Ovary (tissue), 10 donors: ENCODE measurements at places on chromosomes 7 and 10. TPM values are rescaled to one million over a fixed set of nuclear protein-coding genes. Genes with fewer than 3 reads are reported as not detected.

EFCAB10 gene
- total RNA-seq, result 11.8 TPM

SEMA4G gene
- total RNA-seq, result 17.4 TPM

NPTX2 gene
- total RNA-seq, result 0.38 TPM

- peak; percentile 35 for DNase-seq
- H3K4me1 ChIP-seq, result peaks cover 4% of the 10 kb centered on the region
- H3K27me3 ChIP-seq, result no peaks in the 10 kb centered on the region
- H3K27ac ChIP-seq, result peak overlapping the region; percentile 96
- no peak overlapping the region for H3K4me3 ChIP-seq
Observed at GRCh38 chr7:63927261-63927660, 71.4 kb upstream of the ZNF722 start.

CEP55 gene
- total RNA-seq, result 0.12 TPM

DNA sequence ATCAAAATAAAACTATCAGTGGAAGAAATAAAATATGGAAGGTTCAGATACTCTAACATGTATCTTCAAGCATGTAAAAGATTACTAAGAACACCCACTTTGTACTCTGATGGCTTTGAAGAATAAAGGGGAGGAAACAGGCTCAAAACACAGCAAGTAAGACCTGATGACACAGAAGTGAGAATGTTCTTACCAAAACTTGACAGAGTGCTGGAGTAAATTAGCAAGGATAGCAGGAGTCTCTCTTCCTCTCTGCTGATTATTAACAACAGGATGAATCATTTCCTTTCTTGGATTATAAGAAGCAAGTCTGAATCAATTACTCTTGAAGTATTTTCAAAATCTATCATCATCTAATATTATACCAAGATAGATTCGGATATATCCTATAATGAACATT is 47.5 kb downstream of the GLI3 start:
- DNase-seq, result no peak
- H3K36me3 ChIP-seq, result no peaks in the 10 kb centered on the region
- no peak overlapping the region for H3K4me3 ChIP-seq
- no peaks in the 10 kb centered on the region for H3K27me3 ChIP-seq
- H3K4me1 ChIP-seq, result peaks cover 12% of the 10 kb centered on the region

GRCh38 chr7:153415632-153416031 is 636.6 kb upstream of the DPP6 start:
- no peak overlapping the region for H3K4me3 ChIP-seq
- H3K4me1 ChIP-seq, result no peaks in the 10 kb centered on the region
- no peaks in the 10 kb centered on the region for H3K27me3 ChIP-seq
- DNase-seq, result no peak

KCNH2 gene
- 5.8 TPM for total RNA-seq

DNA sequence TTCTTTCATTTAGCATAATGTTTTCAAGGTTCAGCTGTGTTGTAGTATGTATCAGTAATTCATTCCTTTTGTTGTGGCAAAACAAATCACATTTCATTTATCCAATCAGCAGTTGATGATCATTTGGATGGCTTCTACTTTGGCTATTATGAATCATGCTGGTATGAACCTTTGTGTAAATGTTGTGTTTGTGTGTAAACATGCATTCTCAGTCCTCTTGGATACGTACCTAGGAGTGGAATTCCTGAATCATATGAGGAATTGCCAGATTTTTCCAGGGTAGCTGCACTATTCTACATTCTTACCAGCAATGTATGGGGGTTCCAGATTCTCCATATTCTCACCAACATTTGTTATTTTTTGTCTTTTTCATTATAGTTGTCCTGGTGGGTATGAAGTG is 578.5 kb upstream of the MKI67 start:
- H3K4me3 ChIP-seq, result no peak overlapping the region
- no peaks in the 10 kb centered on the region for H3K4me1 ChIP-seq
- H3K36me3 ChIP-seq, result no peaks in the 10 kb centered on the region

DNA sequence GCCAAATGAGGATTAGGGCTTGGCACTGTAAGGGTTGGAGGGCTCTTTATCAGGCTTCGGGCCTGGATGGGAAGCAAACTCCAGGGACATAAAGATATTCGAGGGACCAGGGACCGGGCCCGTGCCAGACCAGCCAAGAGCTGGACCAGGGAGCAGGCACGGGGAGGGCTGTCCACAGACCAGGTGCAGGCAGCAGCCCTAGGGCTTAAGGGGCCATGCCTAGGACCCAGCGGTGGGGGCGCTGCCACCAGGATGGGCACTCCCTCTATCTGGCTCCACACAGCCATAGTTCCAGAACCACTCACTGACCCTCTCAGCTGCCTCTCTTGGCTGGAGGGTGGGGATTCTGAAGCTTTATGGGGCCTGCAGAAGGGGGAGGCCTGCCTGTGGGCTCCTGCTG is 32.9 kb downstream of the FAM241B start:
- no peaks in the 10 kb centered on the region for H3K27me3 ChIP-seq
- H3K27ac ChIP-seq, result no peak overlapping the region
- no peaks in the 10 kb centered on the region for H3K36me3 ChIP-seq

DNA sequence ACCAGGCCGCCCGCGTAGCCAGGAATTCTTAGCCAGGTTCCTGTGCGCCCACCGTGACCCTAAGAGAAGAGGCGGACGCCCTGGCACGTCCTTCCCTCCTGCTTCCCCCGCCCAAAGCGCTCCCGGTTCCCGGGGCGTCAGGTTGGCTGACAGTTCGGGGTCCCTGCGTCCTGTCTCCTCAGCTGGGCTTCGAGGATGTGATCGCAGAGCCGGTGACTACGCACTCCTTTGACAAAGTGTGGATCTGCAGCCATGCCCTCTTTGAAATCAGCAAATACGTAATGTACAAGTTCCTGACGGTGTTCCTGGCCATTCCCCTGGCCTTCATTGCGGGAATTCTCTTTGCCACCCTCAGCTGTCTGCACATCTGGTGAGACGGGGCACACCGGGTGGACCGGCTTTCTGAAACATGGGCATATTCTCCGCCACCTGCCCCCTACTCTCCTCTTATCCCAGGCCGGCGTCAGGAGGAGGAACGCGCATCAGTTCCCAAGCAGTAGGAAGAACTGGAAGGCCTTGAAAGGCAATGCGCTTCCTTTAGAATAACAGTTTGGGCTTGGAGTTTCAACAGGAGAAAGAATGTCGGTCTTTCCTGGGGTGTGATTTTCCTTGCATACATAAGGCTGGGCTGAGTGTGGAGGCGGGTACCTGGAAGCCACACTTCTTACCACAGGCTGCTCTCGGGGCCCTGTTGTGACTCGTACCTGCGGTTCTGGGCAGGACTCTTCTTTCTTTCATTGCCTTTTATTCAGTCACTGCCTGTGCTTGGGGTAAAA is 728 bp downstream of the CAV2 start:
- peaks cover 8% of the 10 kb centered on the region for H3K4me1 ChIP-seq
- peak; percentile 41 for DNase-seq

GRCh38 chr7:122380992-122381391 is 76.4 kb upstream of the FEZF1 start:
- no peak overlapping the region for H3K4me3 ChIP-seq
- no peak overlapping the region for H3K27ac ChIP-seq
- H3K4me1 ChIP-seq, result no peaks in the 10 kb centered on the region
- H3K27me3 ChIP-seq, result no peaks in the 10 kb centered on the region
- no peak for DNase-seq
- no peaks in the 10 kb centered on the region for H3K36me3 ChIP-seq

DNA sequence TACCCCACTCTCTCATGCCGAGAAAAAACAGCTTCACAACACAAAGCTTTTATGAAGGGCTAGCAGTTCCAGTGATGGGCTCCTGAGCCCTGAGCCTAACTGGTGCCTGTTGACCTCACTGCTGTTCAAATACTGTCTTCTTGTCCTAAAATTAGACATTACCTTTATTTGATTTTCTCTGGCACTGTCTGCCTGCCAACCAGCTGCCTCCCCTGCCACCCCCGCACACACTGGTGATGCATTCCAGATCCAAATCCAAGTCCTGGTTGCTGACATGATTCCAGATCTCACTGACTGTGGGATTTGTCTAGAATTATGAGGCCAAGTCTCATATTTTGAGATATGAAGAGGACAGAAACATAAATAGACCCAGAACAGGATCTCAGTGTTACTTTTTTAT is 816.2 kb downstream of the NRG3 start:
- H3K4me3 ChIP-seq, result no peak overlapping the region
- no peaks in the 10 kb centered on the region for H3K36me3 ChIP-seq
- no peak for DNase-seq
- no peaks in the 10 kb centered on the region for H3K27me3 ChIP-seq
- no peaks in the 10 kb centered on the region for H3K4me1 ChIP-seq

- no peaks in the 10 kb centered on the region for H3K4me1 ChIP-seq
- H3K27ac ChIP-seq, result no peak overlapping the region
- no peak overlapping the region for H3K4me3 ChIP-seq
Observed at GRCh38 chr7:34837316-34837715, 179.3 kb downstream of the NPSR1 start.

- no peaks in the 10 kb centered on the region for H3K36me3 ChIP-seq
- no peak overlapping the region for H3K4me3 ChIP-seq
- DNase-seq, result no peak
- no peaks in the 10 kb centered on the region for H3K27me3 ChIP-seq
- peaks cover 3% of the 10 kb centered on the region for H3K4me1 ChIP-seq
Observed at GRCh38 chr10:63504145-63504881, 16.9 kb upstream of the REEP3 start.

DNA sequence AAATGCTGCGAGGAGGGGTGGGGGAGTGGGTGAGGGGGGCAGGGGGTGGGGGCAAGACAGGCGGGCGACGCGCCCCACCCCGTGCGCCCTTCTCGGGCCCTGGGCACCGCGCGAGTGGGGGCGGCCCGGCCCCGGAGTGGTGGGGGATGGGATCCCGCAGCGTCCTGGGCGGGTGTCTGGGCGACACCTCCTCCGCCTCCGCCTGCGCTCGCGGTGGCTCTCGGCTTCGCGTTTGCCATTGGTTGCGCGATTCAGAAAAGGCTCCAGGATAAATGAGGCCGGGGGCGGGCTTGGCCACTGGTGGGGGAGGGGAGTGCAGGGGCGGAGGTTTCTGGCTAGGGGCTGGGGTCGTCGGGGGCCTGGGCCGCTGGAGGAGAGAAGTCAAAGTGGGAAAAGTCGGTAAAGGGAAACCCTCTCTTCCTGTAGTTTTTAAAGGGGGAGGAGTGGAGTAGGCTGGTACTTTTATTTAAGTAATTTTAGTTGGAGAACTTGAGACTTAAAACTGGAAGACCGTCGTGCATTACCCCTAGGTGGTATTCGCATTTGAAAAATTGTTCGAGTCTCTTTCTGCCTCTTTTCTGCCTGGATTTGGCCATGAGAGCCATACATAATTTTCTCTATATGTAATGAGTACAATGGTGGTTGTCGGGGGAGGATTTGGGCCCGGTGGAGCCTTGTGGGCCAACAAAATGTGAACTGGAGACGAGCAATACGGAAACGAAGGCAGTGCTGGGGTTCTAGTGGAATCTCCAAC is 992 bp upstream of the IGF2BP3 start:
- H3K4me3 ChIP-seq, result no peak overlapping the region
- no peaks in the 10 kb centered on the region for H3K36me3 ChIP-seq
- no peak for DNase-seq
- H3K27me3 ChIP-seq, result peaks cover 20% of the 10 kb centered on the region
- peaks cover 11% of the 10 kb centered on the region for H3K4me1 ChIP-seq
- no peak overlapping the region for H3K27ac ChIP-seq
